Stimulated activated CD8-positive, alpha-beta memory T cell treated with anti-CD3 and anti-CD28 coated beads, Interleukin-2, amount 100 ng/mL, for 1 hour (primary cell): ENCODE measurements at places on chromosomes 11 and 22.

DNA sequence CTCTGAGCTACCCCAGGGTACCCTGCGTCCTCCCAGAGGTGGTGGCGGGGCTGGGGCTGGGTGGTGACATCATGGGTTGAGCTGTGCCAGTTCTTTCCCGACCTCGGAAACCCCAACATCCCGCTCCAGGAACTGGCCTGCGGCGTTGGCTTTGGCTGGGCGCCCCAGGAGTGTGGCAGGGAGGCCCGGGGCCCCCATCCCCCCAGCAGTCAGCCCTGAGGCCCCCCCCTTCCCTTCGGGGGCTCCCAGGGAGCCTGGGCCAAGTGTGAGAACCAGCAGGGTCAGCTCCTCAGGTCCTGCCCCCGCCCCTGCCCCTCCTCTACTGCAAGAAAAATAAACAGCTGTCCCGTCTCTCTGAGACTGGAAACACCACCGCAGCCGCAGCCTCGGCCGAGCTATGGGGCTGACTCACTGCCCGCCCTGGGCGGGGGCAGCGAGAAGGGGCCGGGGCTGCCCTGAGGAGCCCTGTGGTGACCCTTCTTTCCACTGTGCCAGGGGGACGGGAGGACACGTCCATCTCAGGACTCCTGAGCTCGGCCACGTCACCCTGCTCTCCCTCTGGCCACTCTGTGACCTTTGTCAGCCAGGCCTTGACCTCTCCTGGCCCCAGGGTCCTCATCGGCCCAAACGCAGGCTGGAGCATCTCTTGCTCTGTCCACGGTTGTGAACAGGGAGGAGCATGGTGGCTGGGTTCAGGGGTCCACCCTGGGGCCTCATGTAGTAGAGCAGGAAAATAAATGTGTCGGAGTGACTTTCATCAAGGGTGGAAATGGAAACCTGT, 73.4 kb downstream of the WNT7B start:
- DNase-seq = no peak

- DNase-seq = no peak
Measured at GRCh38 chr11:10518891-10519290, 22.1 kb downstream of the RNF141 start.

GRCh38 chr11:29184939-29185890, 831.6 kb downstream of the KCNA4 start:
- no peak for DNase-seq

DNA sequence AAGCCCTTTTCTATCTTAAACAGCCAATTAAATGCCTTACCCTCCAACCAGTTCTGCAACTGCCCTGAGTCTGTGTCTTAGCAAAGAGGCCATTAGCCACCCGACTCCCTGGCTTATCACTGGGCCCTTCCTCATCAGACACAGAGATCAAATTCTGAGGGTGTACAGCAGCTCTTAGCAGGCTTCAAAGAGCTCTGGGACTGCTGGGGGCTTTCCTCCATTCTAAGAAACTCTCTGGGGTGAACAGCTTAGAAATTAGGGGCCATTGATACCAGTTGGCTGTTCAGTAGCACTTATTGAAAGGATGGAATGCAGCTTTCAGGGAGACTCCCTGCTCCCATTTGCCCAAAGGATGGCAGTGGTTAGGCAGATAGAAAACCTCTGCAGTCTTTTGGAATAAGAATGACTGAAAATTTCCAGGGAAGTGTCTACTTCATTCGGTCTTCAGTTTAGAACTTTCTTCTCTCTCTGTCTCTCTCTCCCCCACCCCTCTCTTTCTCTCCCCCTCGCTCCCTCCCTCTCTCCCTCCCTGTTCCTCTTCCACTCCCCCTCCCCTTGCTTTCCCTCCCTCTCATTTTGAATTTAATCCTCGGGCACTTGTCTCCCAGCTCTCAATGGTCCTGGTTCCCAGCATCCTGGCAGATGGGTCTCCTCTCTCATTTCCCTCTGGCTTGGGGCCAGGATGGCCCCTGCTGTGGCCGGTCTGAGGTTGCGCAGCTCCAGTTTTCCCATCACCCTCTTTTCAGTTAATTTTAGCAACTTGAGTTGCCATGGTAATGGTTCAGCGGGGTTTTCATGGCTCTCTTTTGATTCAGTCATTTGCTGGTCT, 76.4 kb downstream of the COMMD9 start:
- DNase-seq = no peak

- DNase-seq = no peak
Measured at GRCh38 chr22:35995348-35995747, 33.3 kb downstream of the RBFOX2 start.

DNA sequence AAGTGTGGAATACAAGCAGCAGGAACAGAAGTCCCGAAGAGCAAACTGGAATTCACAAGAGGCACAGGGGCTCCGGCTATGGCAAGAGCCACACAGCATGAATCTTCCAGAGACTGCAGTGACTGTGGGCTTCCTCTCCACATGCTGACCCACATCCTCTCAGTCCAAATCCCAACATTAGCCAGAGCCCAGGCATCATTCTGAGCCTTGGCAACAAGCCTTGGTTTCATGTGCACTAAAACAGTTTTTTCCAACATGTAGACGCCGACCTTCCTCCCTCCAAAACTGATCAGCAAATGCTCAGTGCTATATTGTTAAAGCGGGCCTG, 91.7 kb upstream of the CSNK2A3 start:
- no peak for DNase-seq

DNA sequence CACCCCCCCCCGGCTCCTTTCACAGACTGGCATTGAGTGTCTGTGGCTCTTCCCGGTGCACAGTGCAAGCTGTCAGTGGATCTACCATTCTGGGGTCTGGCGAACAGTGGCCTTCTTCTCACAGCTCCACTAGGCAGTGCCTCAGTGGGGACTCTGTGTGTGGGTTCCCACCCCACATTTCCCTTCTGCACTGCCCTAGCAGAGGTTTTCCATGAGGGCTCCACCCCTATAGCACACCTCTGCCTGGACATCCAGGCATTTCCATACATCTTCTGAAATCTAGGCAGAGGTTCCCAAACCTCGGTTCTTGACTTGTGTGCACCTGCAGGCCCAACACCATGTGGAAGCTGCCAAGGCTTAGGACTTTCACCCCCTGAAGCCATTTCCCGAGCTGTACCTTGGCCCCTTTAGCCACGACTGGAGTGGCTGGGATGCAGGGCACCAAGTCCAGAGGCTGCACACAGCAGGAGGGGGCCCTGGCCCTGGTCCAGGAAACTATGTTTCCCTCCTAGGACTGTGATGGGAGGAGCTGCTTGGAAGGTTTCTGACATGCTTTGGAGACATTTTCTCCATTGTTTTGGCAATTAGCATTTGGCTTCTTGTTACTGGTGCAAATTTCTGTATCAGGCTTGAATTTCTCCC, 26.0 kb downstream of the BCL2L13 start:
- no peak for DNase-seq

DNA sequence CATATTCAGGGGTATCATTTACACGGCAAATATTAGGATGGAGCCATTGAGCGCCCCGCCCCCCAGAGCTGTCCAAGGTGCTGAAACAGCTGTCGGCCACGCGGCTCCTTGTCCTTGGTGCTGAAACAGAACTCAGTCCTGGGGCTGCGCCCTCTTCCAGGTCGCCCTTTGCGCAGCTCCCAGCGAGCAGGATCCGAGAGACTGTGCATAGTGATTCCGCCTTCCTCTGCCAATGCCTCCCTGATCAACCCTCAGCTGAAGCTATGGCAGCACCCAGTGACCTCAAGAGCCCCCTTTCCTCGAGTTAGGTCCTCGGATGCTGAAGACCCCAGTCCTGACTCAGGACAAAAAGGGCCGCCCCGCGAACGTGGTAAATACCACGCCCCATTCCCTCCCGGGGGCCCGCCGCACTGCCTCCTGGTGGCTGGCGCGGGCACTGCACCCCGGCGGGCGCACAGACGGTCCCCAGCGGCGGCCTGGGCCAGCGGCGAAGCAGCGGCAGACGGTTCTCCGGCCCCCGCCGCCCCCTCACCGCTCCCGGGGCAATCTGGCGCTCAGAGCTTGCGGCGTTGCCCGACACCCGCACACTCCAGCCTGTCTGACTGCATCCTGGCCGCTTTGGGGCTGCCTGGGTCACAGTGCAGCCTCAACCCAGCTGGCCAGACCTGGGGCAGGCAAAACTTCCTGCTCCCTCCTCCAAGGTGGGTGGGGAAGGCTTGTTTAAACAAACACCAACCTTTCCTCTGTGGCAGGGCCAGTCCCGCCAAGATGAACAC, 13.4 kb downstream of the SYT7 start:
- DNase-seq = peak; percentile 30

DNA sequence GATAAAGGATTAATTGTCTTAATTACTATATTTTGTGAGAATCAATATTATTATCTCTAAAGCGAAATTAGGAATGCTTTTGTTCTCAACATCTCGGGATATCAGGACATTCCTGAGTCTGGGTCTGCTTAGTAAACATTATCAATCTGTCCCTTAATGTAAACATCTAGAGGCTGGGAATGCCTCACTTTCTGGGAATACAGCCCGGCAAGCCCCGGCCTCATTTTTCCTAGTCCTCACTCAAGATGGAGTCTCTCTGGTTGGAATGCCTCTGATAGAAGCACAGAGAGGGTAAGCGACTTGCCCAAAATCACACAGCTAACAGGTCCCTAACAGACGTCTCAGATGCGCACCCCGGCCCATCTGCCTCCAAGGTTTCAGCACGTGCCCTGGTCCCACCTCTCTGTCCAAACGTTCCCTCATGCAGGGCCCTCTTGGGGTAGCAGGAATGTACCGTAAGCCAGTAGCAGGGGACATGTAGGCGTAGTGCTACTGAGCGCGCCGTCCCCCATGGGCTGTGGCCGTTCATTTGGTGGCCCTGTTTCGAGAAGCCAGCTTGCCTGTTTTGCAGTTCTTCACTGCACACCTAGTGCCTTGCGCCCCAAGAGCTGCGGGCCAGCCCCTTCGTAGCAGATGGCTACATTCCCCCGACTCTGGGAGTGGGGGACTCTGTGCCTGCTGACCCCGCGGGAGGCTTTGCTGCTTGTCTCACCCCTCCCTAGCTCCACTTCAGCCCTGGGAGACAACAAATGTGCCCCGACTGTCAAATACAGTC, 62.2 kb upstream of the FADD start:
- no peak for DNase-seq

DNA sequence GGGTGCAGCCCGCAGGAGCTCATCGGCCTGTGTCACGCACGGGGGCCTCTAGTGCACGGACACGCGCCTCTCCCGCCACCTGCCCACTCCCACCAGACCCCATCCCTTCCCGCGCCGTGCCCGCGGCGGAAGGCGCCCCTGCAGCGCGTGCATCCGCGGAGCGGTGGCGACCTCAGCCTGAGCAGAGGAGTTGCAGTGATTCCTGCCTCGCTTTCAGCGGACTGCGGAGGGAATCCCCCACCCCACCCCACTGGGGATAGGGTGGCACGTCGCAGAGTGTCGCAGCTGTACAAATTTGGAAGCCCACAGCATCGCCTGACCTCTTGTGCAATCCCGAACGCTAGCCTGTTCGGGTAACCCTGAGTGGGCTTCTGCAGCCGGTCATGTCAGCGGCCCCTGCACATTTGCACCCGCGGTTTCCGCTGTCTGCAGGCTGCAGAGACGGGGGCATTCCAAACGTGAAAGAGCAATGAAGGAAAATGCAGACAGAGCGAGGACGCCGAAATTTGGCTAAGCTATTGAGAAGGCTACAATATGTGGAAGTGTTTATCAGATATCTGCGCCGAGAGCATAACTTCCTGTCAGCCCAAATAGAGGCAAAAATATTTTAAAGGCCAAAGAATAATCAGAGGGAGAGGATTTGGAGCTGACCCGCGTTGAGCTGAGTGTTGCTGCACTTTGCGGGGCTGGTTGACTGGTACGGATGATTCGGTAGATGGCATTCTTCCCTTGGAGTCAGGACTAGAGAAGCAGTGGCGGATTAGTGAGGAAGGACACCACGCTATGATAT, 617 bp upstream of the ARHGAP20 start:
- no peak for DNase-seq

DNA sequence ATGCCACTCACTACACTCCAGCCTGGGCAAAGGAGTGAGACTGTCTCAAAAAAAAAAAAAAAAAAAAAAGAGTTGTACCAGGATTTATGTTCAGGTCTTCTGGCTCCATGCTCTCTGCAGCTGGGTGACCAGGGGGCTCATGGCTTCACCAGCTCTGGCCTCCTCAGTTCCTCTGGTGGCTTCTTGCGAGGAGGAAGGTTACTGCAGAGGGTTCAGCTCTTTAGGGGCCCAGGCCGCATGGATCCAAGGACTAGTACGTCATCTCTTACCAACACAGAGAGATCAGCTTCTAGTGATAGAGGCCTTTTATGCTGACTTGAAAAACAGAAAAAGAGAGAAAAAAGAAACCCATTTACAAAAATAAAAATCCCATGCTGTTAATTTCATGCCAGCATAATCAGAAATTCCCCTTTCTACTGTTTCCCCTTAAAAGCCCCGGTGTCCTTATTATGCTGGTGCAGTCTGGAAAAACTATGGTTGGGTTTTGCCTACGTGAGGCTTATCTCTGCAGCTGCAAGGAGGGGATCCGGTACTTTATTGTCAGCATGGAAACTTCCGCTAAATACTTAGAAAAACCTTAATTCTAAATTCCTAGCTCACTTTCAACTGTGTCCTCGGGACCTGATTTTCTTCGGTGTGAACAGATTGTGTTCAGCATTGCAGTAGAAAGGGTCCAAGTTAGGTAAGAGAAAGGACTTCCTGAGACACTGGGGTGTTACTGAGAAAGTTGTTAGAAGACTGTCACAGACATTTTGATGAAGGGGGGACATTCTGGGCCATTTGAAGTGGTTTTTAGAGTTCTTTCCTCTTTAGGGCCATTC, 13.7 kb downstream of the ZBTB16 start:
- no peak for DNase-seq

DNA sequence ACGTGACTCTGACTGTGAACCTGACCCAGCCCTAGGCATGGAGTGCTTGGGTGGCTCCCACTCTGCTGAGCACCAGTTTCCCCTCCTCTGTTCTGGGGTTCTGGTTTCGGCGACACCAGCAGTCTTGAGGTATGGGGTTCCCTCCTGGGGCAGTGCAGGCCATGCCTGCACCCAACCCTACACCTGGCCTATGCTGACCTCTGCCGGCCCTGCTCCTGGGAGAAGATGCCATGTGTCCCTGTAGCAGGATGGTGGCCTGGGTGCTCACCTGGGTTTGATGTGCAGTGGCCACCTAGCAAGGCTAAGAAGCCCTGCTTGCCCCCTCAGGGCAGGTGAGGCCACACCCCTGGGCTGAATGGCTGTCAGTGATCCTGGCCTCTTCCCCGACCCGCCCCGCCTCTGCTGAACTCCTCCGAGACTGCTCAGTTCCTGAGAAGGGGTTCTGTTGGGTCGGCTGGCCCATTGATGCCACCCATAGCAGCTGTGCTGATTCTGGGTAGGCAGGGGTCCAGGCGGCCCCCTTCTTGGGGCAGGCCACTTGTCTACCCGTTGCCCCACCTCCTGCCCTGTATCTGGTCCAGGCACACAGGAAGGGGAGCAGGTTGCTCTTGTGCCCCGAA, 2.4 kb downstream of the ZDHHC8 start:
- no peak for DNase-seq
